Stimulated activated CD4-positive, alpha-beta T cell treated with anti-CD3 and anti-CD28 coated beads, Interleukin-4, amount 100 ng/mL, for 4 hours (primary cell): ENCODE measurements at places on chromosomes 16 and 17.

DNA sequence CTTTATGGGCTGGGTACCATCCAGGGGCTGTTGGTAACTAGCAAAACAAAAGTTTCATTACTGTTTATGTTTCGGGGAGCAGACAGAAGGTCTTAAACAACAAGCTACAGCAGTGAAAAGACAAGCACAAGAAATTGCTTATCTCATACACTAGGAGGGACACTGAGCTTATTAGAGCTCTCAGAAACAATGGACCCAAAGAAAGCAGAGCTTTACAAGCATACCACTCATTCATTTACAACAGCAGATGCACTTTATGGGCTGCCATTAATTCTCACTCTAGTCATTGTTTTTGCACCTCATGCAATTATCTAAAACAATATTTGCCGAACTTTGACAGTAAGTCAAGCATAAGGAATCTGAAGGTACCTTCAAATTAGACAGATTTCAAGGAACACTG is 10.0 kb downstream of the KRT16 start:
- DNase-seq, result no peak

GRCh38 chr17:59462385-59462784 is 103.0 kb upstream of the DHX40 start:
- DNase-seq, result no peak

DNA sequence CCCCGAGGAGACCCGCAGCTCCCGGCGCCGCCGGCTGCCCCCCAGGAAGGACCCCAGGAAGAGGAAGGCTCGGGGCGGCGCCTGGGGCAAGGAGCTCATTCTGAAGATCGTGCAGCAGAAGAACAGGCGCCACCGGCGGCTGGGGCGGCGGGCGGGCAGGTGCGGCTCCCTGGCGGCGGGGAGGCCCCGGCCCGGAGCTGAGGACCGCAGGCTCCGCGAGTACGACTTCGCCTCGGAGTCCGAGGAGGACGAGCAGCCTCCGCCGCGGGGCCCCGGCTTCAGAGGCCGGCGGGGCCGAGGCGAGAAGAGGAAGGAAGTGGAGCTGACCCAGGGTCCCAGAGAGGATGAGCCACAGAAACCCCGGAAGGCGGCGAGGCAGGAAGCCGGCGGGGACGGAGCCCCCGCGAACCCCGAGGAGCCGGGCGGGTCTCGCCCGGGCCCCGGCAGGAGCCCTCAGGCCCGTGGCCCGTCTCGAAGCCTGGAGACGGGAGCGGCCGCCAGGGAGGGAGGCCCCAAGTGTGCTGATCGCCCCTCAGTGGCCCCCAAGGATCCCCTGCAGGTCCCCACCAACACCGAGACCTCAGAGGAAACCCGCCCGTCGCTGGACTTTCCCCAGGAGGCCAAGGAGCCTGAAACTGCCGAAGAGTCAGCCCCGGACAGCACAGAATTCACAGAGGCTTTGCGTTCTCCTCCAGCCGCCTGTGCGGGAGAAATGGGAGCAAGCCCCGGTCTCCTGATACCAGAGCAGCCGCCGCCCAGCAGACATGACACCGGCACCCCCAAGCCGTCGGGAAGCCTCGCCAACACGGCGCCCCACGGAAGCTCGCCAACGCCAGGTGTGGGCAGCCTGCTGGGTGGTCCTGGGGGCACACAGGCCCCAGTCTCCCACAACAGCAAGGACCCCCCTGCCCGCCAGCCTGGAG is 22.3 kb upstream of the ZFPM1 start:
- DNase-seq, result peak; percentile 29

- no peak for DNase-seq
Measured at GRCh38 chr17:55663400-55663799, 59.3 kb downstream of the TMEM100 start.

GRCh38 chr16:81530296-81530721 is 85.7 kb downstream of the CMIP start:
- DNase-seq, result no peak

GRCh38 chr16:1506494-1507213 is 13.5 kb downstream of the TELO2 start:
- DNase-seq, result no peak

DNA sequence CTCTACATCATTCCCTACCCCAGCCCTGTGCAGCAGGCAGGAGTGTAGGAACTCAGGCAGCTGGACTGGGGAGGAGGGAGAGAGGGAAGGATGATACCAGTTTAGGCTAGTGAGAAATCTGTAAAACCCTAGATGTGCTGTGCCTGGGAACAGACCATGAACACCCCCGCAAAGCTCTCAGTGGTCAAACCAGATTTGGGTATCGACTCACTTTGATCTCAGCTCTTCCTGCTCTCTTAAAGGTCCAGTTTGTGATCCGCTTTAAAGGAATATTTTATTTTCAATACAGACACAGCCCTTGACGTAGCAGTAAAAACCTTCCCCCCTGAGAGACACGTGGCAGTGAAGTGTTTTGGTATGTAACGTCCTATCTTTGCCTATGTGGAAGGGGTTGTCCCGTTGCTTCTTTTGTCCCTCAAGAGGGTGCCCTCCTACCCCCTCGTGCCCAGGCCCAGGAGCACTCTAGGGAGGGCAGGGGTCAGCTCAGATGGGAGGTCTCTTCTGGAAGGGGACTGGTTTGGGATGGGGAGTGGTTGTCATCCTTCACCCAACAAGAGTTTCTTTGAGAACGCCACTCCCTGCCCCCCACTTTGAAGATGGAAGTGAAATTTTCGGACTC is 19.3 kb upstream of the TBX2 start:
- DNase-seq, result no peak

- DNase-seq, result no peak
Measured at GRCh38 chr16:72921620-72922019, 126.3 kb downstream of the ZFHX3 start.

- no peak for DNase-seq
Measured at GRCh38 chr17:75241143-75241430, 20.3 kb downstream of the GGA3 start.

GRCh38 chr17:45940293-45940692 is 45.9 kb downstream of the MAPT start:
- DNase-seq, result no peak

- DNase-seq, result peak; percentile 91
Measured at GRCh38 chr17:46193626-46194392, 580 bp upstream of the KANSL1 start.

GRCh38 chr16:11511801-11512200 is 74.9 kb downstream of the LITAF start:
- DNase-seq, result no peak

GRCh38 chr17:17816831-17817551 is 19.8 kb downstream of the SREBF1 start:
- DNase-seq, result no peak

DNA sequence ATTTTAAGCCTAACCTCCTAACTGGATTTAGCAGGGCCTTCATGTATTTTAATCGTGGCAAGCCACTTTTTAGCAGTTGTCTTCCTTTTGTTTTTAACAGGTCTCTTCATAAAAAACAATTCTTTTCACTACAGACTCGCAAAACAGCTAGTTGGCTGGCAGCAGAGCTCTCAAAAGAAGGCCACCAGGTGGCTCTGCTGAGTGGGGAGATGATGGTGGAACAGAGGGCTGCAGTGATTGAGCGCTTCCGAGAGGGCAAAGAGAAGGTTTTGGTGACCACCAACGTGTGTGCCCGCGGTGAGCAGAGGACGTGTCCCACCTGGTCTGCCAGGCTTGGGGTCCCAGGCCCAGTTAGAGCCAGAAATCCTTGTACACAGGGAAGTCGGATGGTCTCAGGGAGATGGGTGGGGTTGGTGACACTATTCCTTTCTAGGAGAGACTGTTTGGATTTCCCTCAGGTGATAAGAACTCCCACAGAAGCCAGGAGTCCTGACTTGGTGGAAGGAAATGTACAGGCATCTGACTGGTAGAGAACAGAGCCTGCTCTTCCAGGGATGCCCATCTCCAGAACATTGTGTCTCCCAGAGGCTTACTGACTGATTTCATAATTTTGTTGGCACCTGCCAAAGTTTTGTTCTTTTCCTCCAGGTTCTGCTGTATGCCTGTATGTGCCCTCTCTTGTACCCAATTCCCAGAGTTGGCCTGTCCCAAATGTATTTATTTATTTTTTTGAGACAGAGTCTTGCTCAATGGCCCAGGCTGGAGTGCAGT is 14.9 kb upstream of the DDX19A start:
- peak; percentile 7 for DNase-seq

- no peak for DNase-seq
Measured at GRCh38 chr16:77663711-77664110, 58.6 kb upstream of the NUDT7 start.
